ENCODE measurements at places on chromosomes 5 and 9.

- no peak for DNase-seq
These were observed 71.4 kb downstream of the ADRB2 start for GRCh38 chr5:148897842-148898241.

DNA sequence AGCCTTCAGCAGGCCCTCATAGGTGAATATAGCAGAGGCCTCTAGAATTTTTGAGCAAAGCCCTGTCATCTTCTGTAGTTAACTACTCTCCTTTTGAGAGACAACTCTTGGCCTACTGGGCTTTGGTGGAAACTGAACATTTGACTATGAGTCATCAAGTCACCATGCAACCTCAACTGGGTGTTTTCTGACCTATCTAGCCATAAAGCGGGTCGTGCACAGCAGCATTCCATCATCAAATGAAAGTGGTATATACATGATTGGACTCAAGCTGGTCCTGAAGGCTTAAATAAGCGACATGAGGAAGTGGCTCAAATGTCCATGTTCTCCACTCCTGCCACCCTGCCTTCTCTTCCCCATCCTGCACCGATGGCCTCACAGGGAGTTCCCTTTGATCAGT, 1115.5 kb downstream of the TAF11L14 start:
- DNase-seq: no peak

DNA sequence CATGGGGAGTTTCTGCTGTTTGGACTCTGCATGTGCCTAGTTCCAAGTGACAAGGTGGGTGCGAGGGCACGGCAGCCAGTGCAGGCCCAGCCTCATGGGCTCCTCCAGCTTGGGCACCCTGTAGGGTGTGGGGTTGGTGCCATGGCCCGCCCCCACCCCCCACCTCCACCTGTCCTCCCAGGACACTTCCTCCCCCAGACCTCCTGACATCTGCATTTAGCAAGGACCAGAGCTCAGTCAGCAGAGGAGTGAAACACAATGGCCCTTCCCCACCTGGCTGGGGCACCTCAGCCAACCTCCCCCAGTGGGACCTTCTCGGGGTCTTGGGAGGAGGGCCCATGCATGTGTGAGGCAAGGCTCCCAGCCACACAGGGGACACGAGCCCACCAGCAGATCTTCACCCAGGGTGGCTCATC, 1.9 kb upstream of the NKD2 start:
- DNase-seq: no peak

DNA sequence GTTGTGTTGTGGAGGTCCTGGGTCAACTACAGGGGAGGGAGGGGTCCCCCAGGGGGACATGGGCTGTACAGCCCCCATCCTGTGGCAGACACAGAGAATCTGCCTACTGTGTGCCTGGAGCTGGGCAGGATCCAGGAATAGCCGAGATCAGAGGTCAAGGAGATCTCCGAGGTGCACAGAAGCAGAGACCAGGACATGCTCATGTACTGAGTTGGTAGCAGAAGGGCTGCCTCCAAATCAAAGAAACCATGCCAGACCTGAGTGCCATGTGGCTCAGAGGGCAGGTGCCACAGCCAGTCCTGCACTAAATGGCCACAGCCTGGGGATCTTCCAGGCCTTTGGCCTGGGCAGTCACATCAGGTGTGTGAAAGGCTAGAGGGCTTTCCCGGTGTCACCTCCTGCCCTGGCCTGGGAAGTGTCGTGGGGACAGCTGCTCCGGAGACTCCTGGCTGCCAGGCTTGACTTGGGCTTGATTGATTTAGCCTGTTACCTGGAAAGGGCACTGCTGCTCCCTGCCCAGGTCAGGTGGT, 27.8 kb downstream of the GSN start:
- DNase-seq: no peak

GRCh38 chr5:58156973-58157701, 302.7 kb downstream of the PLK2 start:
- DNase-seq: no peak

DNA sequence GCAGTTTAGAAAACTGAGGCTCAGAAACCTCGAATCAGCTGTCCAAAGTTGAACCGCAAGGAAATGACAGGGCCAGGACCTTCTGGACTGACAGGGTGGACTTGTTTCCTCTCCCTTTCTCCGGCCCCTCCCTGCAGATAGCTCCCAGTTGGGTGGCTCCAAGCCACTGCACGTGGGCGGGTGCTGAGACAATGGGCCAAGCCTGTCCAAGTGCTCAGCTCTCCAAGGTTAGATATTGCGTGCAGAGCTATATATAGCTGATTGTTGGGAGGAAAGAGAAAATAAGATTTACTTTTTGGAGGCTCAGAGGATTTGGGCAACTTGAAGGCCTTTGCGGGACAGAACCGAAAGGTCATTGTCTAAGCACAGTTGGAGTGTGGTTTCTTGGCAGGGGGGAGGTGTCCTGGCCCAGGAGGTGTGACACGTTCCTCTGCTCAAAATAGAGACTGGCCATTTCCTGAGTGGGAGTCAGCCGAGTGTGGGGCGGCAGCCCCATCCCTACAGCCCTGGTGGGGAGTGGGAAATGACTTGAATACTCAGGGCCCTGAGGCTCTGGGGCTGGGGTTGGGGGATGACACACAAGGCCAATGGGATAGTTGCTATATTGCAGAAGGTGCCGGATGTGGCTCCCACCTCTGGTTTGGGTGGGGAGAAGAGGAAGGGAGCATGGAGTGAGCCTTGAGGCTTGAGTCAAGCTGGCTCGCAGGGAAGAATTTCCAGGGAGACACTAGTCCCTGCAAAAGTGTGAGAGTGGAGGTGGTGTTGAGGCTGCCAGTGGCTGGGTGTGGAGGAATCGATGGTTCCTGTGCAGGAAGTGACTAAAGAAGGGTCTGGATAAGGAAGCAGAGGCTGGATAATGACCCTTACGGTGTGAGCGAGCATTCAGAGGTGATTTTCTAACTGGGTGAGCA, 44.4 kb upstream of the SMAD5 start:
- no peak for DNase-seq

- DNase-seq: no peak
These were observed 166.9 kb upstream of the CCNH start for GRCh38 chr5:87579678-87580077.

DNA sequence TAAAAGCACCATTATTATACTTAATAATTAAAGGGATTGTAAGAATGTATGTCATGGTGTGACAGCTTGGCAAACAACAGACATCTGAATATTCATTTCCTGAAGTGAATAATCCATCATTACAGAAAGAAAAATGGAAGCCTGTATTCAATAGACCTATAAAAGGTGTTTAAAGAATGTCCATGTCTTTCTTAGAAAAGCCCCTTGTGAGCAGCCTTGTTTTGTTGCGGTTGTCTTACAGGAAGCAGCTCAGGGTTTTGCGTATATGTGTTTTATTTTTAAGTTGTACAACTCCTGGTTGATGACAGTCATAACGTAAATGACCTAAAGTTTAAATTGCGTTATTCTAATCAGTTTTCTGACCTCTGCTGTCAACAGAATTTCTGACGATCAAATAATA, 53.8 kb downstream of the CAST start:
- no peak for DNase-seq

DNA sequence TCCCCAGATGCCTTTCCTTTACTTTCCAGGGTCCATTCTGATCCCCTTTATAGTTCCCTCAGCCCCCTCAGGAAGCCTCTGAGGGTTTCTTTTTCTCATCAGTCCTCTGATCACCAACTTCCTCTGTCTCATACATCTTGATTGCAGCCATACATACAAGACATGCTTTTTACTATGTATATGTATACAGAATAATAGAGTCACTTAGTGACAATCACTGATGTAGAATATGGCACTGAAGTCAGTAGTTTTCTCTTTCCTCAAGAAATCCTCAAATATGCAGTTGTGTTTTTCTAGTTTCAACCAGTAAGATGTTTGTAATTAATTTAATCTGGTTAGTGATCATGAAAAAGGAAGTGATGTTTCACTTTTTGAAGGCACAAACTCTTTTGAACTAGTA, 364.1 kb downstream of the MAN2A1 start:
- no peak for DNase-seq

DNA sequence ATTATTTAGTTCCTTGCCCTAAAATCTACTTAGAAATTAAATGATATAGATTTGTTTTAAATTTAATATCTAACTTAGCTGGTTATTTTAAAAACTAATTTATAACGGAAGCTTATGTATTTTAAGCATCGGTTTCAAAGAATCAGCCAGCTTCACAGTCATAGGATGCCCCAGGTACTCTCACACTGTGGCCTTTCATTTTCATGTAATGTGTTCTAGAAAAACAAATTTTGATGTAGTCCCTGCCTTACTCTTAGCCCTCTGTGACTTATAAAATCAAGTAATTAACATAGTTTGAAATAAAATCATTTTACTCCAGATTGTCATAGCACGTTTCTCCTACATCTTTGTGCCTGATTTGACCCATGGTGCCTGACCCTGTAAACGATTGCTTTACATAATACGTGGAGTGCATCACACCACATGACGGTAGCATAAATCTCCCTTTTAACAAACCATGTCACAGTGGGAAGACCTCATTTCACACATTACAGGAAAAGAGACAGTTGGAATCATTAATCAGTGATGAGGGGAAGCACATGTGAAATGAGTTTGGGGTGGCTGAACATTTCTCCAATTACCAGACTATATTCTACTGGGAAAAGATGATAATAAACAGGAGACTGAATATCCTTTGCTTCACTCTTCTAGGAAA, 731.5 kb upstream of the CDH9 start:
- no peak for DNase-seq

DNA sequence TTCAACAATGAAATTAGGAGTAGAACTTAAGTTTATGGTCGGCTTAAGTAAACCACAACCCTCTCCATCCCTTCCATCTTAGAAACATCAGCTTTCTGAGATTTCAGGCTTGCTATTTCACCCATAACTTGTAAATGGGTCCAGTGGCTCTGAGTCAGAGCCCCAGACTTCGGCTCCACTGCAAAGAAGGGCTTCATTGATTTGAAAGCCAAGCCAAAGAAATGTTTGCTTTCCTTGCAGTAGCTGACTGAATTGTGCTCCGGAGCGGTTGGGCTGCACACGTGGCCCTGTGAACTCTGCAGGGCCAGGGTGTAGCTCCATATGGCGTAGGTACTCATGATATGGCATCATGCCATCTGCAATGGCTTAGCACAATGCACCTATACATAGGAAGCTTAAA, 57.0 kb downstream of the NREP start:
- DNase-seq: no peak

DNA sequence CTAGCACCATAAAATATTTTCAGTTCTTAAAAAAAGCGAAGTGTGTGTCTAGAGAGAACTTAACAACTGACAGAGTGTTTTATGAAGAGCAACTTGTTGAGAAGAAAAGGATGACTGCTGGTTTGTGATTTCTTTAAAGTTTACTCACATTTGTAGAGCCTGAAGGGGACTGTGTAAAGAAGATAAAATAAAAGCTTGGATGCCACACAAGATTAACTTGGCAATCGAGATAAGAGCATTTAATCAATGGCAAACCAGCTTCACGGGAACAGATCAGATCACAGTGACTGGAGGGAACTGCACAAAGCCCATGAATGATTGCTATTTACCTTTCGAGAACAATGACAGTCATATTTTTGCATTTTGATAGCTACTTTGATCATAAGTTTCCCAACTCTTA, 2013.1 kb upstream of the CDH9 start:
- DNase-seq: no peak

DNA sequence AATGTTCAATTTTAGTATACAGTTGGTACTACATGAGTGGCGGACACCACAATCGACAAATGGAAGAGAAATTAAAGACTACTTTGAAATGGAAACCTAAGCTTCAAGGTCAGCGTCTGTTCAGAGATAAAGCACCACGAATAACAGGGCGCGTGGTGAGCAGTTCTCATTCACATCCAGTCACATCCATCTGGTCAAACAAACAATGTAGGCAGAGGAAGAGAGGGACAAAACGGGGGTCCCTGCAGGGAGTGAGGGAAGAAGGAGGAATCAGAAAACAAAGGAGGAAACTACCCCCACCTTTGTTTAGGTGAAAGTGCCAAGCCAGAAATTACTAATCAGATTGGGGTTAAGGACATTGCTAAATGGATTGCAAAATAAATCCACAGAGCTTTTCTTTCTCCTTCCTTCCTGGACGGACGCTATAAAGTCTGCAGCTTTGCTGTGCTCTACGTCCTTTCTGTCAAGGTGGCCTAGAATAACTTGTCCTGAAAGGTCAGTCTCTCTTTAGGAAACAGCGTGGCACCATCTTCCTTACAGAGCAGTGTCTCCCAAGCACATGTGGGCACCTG, 138.6 kb downstream of the ENTREP1 start:
- DNase-seq: no peak

DNA sequence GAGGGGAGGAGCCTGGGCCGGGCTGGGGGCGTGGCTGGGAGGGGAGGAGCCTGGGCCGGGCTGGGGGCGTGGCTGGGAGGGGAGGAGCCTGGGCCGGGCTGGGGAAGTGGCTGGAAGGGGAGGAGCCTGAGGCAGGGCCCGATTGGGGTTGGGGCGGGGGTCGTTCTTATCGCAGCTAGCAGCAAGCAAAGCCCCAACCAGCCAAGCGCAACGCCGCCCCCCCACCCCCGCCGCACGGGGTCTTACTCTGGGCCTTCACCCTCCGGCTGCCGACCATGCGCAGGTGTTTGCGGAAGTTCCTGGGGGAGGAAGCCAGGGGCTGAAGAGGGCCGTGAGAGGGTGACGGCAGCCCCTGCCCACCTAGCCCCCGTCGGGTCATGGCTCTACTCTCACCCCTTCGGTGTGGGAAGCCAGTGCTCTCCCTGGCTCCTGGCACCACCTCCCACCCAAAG, 5.0 kb downstream of the NSMF start:
- no peak for DNase-seq

GRCh38 chr5:71844862-71845261, 125.8 kb downstream of the CARTPT start:
- no peak for DNase-seq

GRCh38 chr5:164560216-164560615, 1054.8 kb downstream of the MAT2B start:
- DNase-seq: no peak

- DNase-seq: no peak
These were observed 73.4 kb downstream of the SGCD start for GRCh38 chr5:156400231-156400986.

GRCh38 chr9:138098908-138099791, 221.6 kb downstream of the CACNA1B start:
- no peak for DNase-seq

DNA sequence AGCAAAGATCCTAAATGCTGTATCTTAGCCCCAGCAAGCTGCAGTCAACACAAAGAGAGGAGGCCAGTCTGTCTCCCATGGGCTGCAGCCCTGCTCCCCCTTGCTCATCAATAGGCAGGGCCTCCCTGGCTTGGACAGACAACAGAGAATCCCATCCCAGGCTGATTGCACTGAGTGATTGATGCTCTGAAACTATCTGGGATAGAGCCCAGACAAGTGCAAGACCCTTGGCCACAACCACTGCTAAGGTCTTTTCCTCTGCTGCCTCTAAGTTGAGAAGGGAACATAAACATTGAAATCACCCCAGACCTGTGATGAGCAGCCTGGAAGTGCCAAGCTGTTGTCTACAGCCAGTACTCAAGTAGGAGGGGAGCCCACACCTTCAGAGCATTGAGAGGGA, 661.0 kb upstream of the CDH18 start:
- DNase-seq: no peak

All from progenitor cell of endocrine pancreas (in vitro differentiated cells).